ENCODE measurements at places on chromosomes 5 and 9.

DNA sequence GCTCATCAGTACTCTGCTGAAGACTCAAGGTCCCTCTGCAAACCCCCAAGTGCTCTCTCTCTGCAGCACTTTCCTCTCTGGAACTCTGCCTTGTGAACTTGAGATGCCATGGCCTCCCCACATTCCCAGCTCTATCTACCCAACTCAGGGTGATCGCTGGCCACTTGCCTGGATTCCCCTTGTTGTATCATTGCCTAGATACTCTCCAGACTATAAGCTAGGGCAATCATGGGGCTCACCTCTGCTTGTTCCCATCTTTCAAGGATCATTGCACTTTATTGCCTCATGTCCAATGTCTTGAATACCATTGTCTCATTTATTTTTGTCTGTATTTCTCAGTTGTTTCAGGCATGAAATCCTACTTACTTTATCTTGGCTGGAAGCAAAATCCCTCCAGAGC lies 144.1 kb downstream of the PLPPR1 start:
- DNase-seq: no peak

GRCh38 chr9:127973169-127974000 lies 7.4 kb downstream of the EEIG1 start:
- no peak for DNase-seq

DNA sequence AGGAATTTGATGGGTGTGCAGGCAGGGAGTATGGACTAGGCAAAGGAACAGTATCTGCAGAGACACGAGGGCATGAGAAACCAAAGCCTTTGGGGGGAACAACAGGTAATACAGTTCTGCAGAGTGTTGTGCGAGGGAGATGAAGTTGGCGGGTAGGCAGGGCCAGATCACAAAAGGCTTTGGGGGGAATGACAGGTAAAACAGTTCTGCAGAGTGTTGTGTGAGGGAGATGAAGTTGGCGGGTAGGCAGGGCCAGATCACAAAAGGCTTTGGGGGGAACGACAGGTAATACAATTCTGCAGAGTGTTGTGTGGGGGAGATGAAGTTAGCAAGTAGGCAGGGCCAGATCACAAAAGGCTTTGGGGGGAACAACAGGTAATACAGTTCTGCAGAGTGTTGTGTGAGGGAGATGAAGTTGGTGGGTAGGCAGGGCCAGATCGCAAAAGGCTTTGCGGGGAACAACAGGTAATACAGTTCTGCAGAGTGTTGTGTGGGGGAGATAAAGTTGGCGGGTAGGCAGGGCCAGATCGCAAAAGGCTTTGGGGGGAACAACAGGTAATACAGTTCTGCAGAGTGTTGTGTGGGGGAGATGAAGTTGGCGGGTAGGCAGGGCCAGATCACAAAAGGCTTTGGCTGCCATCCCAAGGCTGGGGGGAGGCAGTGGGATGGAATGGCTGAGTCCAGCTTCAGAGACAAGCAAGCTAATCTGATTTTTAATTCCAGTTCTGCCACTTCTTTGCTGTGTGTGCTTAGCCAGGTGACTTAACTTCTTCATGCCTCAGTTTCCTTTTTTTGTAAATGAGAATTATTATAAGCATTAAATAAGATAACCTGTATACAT lies 33.0 kb downstream of the FRMPD1 start:
- DNase-seq: no peak

- no peak for DNase-seq
Measured at GRCh38 chr5:151589878-151590570, 1.1 kb downstream of the FAT2 start.

- DNase-seq: no peak
Measured at GRCh38 chr9:123002754-123003153, 30.7 kb upstream of the GPR21 start.

- DNase-seq: no peak
Measured at GRCh38 chr5:80142996-80143395, 107.8 kb downstream of the THBS4 start.

- DNase-seq: no peak
Measured at GRCh38 chr5:167525004-167525403, 766.4 kb upstream of the WWC1 start.

GRCh38 chr5:95741458-95741857 lies 10.3 kb downstream of the RHOBTB3 start:
- DNase-seq: no peak

DNA sequence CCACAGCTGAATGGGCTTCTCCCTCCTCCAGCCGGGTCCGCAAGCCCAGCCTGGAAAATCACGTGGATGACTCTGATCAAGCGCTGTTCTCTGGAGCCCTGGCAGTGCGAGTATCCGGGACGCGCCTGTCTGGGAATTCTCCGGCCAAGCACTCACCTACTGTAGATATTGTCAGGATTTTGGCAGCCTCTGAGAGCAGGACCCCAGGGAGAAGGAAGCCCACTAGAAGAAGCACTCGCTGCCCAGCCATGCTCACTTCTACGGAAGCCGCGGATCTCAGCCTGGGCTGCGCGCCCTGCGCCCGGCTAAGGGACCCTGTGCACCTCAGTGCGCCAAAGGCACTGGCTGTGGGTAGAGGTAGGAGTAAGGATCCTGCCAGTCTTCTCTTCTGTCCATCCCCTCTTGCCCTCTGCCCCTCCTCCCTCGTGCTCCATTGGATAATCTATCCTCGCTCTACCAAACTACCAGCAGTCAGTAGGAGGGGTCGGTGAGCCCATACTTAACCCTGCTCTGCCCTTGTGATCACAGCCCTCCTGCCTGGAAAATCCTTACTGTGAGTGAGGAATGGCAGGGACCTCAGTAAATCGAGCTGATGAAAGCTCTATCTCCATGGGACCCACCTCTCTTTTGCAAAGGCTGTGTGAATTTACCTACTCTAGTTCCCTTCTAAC lies at the start of gene UGT3A2:
TSS of gene UGT3A2 (minus strand) at position 343 of the 671 bp plus-strand sequence. CDS start at position 250, 93 bp downstream.
- peak; percentile 65 for DNase-seq

- DNase-seq: no peak
Measured at GRCh38 chr9:69379270-69379982, 54.4 kb downstream of the ENTREP1 start.

GRCh38 chr5:1415626-1416360 lies 29.4 kb downstream of the SLC6A3 start:
- DNase-seq: no peak

GRCh38 chr5:14245132-14245925 lies 102.2 kb downstream of the TRIO start:
- DNase-seq: no peak

DNA sequence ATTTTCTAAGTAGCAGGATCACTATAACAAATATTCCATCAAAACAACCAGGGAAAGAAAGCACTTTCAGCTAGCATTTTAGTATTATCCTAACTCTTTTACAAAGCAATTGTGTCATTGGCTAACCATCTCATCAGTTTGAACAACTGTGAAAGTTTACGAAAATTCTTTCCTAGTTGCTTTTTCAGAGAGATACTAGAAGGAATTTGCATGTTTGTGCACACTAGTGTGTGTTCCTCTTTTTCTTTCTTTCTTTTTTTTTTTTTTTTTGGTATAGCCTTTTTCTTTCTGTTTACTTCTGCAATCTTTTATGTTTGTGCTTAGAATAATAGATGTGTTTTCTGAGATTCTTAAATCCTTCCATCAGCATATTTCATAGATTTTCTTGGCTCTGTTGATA lies 124.7 kb upstream of the SEMA6A start:
- no peak for DNase-seq

DNA sequence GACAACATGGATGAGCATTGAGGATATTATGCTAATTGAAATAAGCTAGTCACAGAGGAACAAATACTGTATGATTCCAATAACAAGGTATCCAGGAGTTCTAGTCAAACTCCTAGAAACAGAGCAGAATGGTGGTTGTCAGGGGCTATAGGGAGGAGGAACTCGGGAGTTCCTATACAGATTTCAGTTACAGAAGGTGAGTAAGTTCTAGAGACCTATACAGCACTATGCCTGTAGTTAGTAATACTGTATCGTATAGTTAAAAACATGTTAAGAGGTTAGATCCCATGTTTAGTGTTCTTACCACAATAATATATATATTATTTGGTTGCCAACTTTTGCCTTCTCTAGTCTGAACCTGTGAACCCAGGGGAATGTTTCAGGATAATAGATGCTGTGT lies 7.9 kb upstream of the OXCT1 start:
- no peak for DNase-seq

- no peak for DNase-seq
Measured at GRCh38 chr9:114060070-114060469, 18.0 kb downstream of the AMBP start.

- peak; percentile 85 for DNase-seq
Measured at GRCh38 chr9:120630333-120630732, 50.4 kb upstream of the CDK5RAP2 start.

GRCh38 chr9:110688329-110688728 lies 19.7 kb downstream of the MUSK start:
- DNase-seq: no peak

Data from NCI-H526 (cell line).